Left kidney (tissue), 8 donors: ENCODE measurements at places on chromosomes 5 and 9. TPM values are rescaled to one million over a fixed set of nuclear protein-coding genes. Genes with fewer than 3 reads are reported as not detected.

ZNF483 gene
- polyA plus RNA-seq: 3.9 TPM

ANKRD34B gene
- polyA plus RNA-seq: 0.32 TPM

DNA sequence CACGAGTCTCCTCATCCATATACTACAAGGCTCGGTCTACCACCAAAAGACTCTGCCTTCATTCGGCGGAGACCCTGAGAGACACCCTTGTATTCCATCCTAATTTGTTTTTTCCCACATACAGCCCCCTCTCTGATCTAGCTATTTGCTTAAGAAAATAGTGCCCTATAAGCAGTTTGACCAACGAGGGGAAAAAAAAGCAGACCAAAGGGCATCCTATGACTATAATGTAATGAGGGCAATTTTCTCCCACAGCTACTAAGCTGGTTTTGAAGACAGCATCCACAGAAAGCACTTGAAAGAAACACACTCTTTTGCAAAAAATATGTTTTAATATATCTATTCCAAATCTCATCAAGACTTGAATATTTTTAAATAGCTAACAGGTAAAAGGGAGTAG, 147.8 kb downstream of the MLLT3 start:
- no peak for DNase-seq

- DNase-seq: no peak
Measured at GRCh38 chr5:169838688-169839087, 141.6 kb downstream of the INSYN2B start.

NME5 gene
- 31.8 TPM for polyA plus RNA-seq

- DNase-seq: no peak
Measured at GRCh38 chr9:101625876-101626275, 31.1 kb upstream of the PPP3R2 start.

- DNase-seq: no peak
Measured at GRCh38 chr9:86713970-86714369, 233.3 kb downstream of the GAS1 start.

FBXW11 gene
- polyA plus RNA-seq: 58.1 TPM

- DNase-seq: no peak
Measured at GRCh38 chr9:79568337-79569101, 3.2 kb upstream of the TLE4 start.

DNA sequence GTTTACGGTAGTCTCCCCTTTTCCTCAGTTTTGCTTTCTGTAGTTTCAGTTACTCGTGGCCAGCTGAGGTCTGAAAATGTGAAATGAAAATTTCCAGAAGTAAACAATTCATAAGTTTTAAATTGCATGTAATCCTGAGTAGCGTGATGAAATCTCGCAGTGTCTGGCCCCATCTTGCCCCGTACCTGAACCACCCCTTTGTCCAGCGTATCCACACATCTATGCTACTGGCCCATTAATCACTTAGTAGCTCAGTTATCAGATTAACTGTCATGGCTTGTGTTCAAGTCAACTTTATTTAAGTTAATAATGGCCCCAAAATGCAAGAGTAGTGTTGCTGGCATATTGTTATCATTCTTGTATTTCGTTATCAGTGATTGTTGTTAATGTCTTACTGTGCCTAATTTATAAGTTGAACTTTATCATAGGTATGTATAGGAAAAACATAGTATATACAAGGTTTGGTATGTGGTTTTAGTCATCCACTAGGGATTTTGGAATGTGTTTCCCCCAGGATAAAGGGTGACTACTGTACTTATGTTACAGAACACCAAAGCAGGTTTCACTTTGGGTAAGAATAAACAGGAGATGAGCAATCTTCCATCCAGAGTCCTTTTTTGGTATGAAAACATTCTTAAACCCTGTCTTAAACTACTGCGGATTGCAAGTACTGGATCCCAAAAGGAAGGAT, 118.4 kb upstream of the KCNN2 start:
- no peak for DNase-seq

- no peak for DNase-seq
Measured at GRCh38 chr5:56674441-56674840, 140.9 kb upstream of the MAP3K1 start.

DNA sequence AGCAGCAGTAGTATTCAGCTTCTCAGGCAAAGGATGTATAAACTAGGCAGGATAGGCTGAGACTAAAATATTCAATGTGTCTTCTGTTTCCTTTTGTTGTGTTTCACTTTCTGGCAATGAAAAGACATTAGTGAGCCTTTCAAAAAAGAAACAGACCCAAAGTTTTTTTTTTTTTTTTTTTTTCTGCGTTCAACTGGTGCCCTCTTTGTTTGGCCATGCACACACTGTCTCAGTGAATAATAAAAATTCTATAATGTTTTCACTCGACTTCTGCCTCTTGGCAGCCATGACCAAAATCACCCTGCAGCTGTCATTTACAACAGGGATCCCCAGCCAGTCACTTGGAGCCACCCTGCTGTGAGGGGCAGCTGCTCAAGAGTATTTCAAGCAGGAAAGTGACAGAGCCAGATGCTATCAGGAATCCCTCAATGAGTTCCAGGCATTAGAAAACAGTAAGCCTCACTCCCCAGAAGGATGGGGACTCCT, 44.0 kb upstream of the MAN2A1 start:
- DNase-seq: no peak
